ENCODE measurements at places on chromosomes 2 and 18.

DNA sequence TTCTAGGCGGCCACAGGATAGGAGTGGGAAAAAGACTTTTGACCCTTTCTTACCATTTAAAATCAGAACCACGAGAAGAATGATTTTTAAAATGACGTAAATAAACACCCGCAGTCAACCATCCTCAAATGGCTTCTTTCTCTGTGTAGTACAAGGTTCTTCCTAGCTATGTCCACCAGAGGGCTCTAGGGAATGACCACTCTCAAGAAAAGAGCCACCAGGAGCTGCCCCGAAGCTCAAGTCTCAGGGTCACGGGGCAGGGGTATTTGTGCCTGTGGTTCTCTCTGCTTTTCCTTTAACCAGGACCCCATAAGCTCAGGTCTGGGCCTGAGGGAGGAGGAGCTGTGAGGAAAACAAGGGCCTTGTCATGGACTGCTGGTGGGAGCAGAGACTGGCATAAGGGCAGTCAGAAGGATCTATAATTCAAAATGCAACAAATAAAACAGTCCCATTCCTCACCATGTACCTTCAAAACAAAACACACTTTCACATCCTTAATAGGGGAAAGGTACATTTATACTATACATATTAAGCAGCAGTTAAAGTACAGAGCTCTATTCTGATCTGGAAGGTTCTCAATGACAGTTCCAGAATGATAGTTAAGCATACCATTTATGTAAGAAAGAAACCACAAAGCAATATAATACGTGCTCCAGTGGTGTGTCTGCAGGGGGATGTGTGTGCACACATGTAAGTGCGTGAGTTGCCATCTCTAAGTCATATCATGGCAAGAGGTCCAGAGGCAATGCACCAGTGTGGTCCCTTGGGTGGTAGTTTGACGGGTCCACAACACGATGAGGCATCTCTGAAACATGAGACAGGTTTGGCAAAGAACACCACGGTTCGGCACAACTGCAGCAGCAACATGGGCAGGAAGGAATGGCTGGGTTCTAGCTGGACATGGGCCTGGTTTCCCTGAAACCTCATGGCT lies 18.6 kb downstream of the LYPD1 start:
- DNase-seq = no peak

DNA sequence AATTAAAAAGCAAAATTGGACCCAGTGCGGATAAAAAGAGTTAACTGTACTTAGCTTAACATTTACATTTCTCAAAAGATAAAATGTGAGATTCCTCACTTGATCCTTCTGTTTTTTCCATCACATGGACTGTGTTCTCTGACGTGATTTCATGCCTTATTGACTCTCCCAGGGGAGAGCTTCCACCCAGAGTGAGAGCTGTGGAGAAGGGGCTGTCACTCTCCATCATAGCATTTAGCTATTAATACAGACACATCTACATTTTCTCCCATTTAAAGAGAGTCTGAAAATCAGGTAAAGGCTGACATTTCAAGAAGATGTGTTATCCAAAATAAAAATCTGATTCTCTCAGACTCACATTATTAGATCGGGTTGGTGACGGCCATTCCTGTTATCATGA lies 493.8 kb downstream of the FBXO15 start:
- DNase-seq = no peak

DNA sequence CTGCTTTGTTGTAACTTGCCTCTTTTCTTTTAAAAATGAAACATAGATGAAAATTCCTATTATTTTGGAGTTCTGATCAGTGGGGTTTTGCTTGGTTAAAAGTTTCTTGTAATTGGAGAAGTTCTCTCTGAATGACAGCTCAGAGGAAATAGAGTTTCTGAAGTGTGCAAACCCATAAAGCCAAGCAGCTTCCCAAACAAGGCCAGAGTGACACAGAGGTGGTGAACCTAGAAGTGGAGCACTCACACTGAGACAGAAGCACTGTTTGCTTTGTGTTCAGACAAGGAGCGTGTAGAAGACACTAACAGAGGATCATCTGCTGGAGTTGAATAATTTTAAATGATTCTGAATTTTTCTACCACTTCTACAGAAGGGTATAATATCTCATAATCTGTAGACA lies 49.2 kb downstream of the FBXO48 start:
- DNase-seq = no peak

DNA sequence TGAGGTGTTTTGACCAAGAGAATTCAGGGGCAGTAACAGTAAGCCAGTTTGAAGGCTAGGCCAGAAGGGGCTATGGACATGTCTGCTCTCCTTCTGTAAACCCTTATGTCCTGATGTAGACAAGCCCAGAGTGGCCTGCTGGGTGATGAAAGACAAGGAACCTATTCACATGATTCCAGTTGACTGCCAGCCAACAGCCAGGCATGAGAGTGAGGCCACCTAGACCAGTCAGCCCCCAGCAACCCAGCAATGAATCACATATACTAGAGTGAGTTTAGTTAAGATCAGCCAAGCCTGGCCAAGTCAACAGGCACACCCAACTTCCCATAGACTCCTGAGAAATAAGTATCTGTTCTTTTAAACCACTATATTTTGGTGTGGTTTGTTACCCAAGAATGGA lies 1889.7 kb upstream of the CELF4 start:
- no peak for DNase-seq

- no peak for DNase-seq
Observed at GRCh38 chr18:23730857-23731256, 41.6 kb downstream of the LAMA3 start.

All from right renal pelvis (tissue), 4 donors.